Activated naive CD8-positive, alpha-beta T cell treated with anti-CD3 and anti-CD28 coated beads, Interleukin-2, amount 10 ng/mL, durations not matched to agents 7 days and 5 days (primary cell): ENCODE measurements at places on chromosomes 4 and X. TPM values are rescaled to one million over a fixed set of nuclear protein-coding genes. Genes with fewer than 3 reads are reported as not detected.

The RASSF6 gene
- total RNA-seq: not detected

The PGAM4 gene
- not detected for total RNA-seq

The TMEM150C gene
- total RNA-seq: not detected

The FAM53A gene
- total RNA-seq: 0.54 TPM

The ITM2A gene
- total RNA-seq: 84.6 TPM

The NLGN3 gene
- total RNA-seq: 1.4 TPM

The ART3 gene
- not detected for total RNA-seq

The SPATA4 gene
- not detected for total RNA-seq

GRCh38 chr4:122826079-122826527 lies 528 bp upstream of the FGF2 start:
- peaks cover 77% of the 10 kb centered on the region for H3K27me3 ChIP-seq
- peaks cover 2% of the 10 kb centered on the region for H3K36me3 ChIP-seq
- H3K27ac ChIP-seq: no peak overlapping the region
- no peak for DNase-seq

DNA sequence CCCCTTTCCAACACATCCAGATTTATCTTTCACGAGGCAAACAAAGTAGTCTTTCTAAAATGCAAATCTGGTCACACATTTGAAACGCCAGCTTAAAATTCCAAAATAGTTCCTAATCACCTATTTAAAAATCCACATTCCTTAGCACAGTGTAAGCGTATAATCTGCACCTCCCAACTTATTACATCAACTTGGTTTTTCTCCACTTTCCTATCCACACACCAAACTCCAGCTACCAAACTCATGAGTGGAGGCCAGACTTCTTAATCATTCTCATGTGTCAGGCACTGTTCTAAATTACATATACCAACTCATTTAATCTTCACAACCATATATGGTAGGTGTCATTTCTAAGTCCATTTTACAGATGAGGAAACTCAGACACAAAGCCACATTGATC lies 33.8 kb downstream of the ENOX2 start:
- H3K4me3 ChIP-seq: no peak overlapping the region
- H3K27ac ChIP-seq: no peak overlapping the region
- peaks cover 13% of the 10 kb centered on the region for H3K36me3 ChIP-seq
- H3K4me1 ChIP-seq: no peaks in the 10 kb centered on the region
- DNase-seq: no peak

DNA sequence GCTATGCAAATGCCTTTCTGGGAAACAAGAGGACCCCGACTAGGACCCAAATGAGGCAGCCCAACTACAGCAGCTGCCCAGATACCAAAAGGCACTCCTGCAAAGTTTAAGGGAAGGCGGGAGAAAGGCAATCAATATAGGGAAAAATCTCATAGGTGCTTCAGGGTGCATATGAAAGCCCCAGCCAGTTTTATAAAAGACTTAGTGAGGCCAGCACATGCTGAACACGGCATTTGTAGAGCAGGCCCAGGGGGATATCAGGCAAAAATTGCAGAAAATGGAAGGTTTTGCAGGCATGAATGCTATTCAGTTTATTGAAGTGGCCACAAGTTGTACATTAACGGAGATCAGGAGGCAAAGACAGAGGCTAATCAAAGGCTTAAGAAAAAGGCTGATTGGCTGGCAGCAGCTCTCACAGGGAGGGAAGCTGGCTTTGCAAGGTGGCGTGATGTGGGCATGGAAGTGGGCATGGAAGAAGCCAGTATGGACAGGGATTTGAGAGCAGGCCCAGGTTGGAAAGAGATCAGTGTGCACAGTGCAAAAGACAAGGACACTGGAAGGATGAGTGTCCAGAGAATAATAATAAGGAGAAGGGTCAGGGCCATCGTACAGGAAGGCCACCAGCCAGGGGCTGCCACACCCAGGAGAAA lies 37.7 kb upstream of the UGT2B7 start:
- no peaks in the 10 kb centered on the region for H3K4me1 ChIP-seq
- H3K27me3 ChIP-seq: no peaks in the 10 kb centered on the region
- H3K27ac ChIP-seq: no peak overlapping the region
- H3K36me3 ChIP-seq: no peaks in the 10 kb centered on the region
- no peak for DNase-seq

DNA sequence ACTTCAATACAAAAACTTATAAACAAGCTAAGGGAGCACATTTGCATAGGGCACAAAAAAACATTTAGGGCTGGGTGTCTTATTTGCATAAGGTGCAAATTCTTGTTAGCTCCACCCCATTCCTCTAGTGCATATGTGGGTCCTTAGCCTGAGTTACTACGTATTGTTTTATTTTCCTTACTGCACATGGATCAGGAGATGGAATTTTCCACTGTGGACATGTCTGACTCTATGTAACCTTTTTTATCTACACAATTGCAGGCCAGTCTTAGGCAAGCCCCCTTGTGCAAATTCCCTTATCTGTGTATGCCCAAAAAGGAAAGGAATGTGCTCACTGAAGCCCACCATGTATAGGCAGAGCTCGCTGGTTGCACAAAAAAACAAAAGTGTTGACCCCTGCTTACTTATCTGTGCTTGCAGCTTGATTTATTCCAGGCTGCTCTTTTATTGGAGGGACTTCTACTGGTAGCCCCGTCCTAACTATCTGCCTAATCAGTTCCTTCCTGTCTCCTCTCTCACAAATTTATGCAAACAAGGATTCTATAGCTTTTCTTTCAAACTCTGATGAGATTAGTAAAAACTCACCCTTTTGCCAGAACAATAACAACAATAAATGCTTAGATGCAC lies 359.0 kb upstream of the MAGEB16 start:
- no peak overlapping the region for H3K27ac ChIP-seq
- H3K36me3 ChIP-seq: no peaks in the 10 kb centered on the region
- DNase-seq: no peak
- no peaks in the 10 kb centered on the region for H3K4me1 ChIP-seq
- H3K27me3 ChIP-seq: no peaks in the 10 kb centered on the region

- H3K36me3 ChIP-seq: no peaks in the 10 kb centered on the region
- H3K4me3 ChIP-seq: no peak overlapping the region
- H3K4me1 ChIP-seq: no peaks in the 10 kb centered on the region
- no peak overlapping the region for H3K27ac ChIP-seq
- DNase-seq: no peak
Measured at GRCh38 chr4:84028340-84028739, 470.8 kb downstream of the NKX6-1 start.

- H3K4me3 ChIP-seq: no peak overlapping the region
- H3K27ac ChIP-seq: no peak overlapping the region
- H3K27me3 ChIP-seq: no peaks in the 10 kb centered on the region
- H3K4me1 ChIP-seq: no peaks in the 10 kb centered on the region
- DNase-seq: no peak
- H3K36me3 ChIP-seq: no peaks in the 10 kb centered on the region
Measured at GRCh38 chrX:38941675-38942074, 140.4 kb downstream of the MID1IP1 start.

DNA sequence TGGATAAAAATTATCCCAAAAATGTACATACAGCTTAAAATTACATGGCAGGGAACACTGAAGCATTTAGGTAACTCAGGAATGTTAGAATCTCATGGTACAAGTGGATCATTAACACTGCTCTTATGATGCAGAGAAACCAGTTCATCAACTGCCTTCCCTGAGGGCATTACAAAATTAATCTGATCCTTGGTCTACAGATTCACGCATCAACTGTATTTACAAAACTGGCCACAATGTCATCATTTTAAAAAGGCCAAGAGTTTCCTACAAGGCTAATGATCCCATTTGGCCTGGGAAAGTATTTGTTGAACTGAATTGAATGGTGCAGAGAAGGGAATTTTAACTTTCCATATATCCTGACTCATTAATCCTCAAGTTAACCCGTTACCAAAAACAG lies 84.6 kb downstream of the TSPAN5 start:
- H3K36me3 ChIP-seq: peaks cover 43% of the 10 kb centered on the region
- no peak overlapping the region for H3K4me3 ChIP-seq
- H3K4me1 ChIP-seq: peaks cover 14% of the 10 kb centered on the region
- H3K27me3 ChIP-seq: no peaks in the 10 kb centered on the region
- H3K27ac ChIP-seq: no peak overlapping the region

DNA sequence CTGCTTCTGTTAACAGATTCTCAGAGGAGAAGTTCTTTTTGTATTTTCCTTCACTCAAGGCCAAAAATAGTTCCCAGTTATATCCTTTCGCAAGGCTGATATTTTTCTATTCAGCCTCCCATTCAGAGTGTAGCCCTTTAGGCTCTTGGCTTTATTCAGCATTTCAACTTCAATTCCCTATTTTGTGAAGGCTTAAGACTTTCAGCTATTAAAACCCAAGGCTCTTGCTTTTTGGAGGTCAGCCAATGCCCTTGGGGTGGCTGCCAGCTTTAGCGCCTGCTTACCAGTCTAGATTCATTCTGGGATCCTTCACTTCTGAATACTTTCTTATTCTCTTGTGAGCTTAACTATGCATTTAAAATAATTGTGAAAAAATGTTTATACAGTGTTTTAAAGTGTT lies 57.3 kb upstream of the ADGRA3 start:
- DNase-seq: no peak
- H3K27me3 ChIP-seq: no peaks in the 10 kb centered on the region
- H3K4me1 ChIP-seq: no peaks in the 10 kb centered on the region
- peaks cover 2% of the 10 kb centered on the region for H3K36me3 ChIP-seq

DNA sequence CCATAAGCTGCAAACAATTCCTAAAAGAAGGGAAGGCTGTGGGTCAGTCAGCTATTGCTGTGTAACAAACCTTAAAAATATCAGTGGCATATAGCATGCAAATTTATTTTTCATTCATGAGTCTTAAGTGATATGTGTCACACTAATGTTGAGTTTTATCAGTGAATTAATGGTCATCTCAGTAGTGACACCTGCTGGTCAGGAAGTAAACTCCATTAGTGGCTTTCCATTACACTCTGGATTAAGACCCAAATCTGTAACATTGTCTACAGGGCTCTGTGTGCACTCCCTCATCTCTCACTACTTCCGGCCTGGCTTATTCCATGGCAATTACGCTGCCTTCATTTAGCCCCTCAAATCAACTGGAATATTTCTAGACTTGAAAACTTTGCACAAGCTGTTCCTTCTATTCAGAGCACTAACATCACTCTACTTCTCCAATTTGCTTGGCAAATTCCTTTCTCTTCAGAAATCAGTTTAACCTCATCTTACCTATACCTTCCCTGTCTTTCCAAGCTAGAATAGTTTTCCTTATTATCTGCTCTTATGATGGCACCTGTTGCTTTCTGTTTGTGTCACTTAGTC lies 217.3 kb upstream of the TAPT1 start:
- no peak for DNase-seq
- H3K4me1 ChIP-seq: no peaks in the 10 kb centered on the region
- no peaks in the 10 kb centered on the region for H3K27me3 ChIP-seq
- no peak overlapping the region for H3K4me3 ChIP-seq
- no peak overlapping the region for H3K27ac ChIP-seq
- H3K36me3 ChIP-seq: no peaks in the 10 kb centered on the region

GRCh38 chrX:17591741-17592110 lies 145.6 kb upstream of the SCML1 start:
- peak overlapping the region; percentile 25 for H3K4me3 ChIP-seq
- no peaks in the 10 kb centered on the region for H3K27me3 ChIP-seq
- no peaks in the 10 kb centered on the region for H3K36me3 ChIP-seq
- DNase-seq: no peak
- H3K4me1 ChIP-seq: peaks cover 16% of the 10 kb centered on the region

DNA sequence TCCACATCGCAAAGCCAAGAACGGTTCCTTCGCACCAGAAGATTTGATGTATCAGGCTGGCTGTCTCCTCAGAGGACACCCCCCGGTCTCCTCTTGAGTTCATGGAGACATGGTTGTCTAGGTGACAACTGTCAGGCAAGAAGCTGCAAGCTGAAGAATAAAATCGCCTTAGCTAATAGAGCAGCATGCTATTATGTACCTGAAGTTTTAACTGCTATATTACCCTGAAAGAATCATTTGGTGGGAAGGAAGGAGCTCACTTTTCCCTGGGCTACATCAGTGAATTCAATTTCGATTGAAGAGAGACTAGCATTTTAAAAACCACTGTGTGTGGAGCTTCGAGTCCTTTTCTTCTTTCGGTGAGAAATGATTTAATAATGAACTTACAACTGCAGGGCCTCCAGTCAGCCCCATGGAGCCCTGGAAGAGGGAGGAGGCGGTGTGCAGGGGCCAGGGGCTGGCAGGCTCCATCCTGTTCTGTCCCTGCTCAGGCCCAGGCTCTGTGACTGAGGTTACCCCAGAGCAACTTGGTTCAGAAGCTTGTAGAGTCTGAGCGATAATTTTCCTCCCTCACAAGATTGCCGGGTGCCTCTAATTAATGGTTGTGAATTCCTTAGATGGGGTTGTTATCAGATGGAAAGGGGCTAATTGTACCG lies 191.3 kb downstream of the MID1IP1 start:
- no peak overlapping the region for H3K4me3 ChIP-seq
- DNase-seq: no peak
- H3K36me3 ChIP-seq: no peaks in the 10 kb centered on the region
- H3K27ac ChIP-seq: no peak overlapping the region

DNA sequence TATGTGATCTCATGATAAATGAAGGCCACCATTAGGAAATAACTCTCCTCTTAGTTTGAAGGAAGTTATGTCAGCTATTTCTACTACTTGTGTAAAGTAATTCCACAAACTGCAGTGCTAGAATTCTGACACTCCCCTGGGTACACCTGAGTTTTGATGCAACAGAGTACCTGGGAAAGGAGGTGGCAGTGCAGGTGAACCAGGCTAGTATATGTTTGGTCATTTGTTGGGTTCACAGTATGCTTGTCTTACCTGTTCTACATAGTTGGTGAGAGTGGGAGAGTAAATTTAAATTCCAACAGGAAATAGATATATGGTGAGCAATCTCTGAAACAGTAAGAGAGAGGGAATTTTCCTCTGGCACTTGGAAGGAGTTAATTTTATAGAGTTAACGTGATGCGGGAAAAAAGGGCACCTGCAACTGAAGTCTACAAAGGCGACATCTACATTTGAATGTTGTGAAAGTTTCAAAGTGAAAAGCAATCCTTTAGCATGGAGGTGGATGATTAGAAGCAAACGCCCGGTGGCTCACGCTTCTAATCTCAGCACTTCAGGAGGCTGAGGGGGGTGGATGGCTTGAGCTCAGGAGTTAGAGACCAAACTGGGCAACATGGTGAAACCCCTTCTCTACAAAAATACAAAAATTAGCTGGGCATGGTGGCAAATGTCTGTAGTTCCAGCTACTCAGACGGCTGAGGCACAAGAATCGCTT lies 8.3 kb upstream of the SLC10A6 start:
- H3K27ac ChIP-seq: no peak overlapping the region
- H3K36me3 ChIP-seq: no peaks in the 10 kb centered on the region
- no peaks in the 10 kb centered on the region for H3K27me3 ChIP-seq
- DNase-seq: no peak
- H3K4me1 ChIP-seq: no peaks in the 10 kb centered on the region

DNA sequence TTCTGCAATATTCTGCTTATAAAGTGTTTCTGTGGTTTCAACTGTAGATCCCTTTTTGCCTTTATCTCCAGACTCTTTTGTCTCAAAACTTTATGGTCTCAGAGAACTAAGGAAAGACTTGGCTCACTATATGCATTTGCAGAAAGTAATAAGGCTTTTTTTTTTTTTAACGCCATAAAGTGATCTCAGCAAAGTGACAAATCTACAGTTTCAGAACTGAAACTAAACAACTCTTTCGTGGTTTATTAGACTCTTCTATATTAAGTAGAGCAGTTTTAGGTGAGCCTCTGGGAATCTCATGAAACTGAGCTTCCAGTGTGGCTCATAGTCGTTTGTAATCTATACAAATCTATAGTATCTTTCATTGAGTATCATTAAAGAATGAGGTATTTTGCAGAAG lies 15.3 kb downstream of the ATP7A start:
- no peaks in the 10 kb centered on the region for H3K27me3 ChIP-seq
- H3K36me3 ChIP-seq: peaks cover 7% of the 10 kb centered on the region
- H3K27ac ChIP-seq: no peak overlapping the region
- peak overlapping the region; percentile 32 for H3K4me3 ChIP-seq

GRCh38 chr4:102007959-102008425 lies 217.5 kb downstream of the BANK1 start:
- no peak for DNase-seq
- H3K27ac ChIP-seq: no peak overlapping the region
- H3K4me1 ChIP-seq: peaks cover 4% of the 10 kb centered on the region
- H3K36me3 ChIP-seq: no peaks in the 10 kb centered on the region
